Muscle of arm (tissue), 14 donors: ENCODE measurements at places on chromosomes 5 and 9. TPM values are rescaled to one million over a fixed set of nuclear protein-coding genes. Genes with fewer than 3 reads are reported as not detected.

The NUTM2G gene
- 1.3 TPM for polyA plus RNA-seq

The NCS1 gene
- 50.1 TPM for polyA plus RNA-seq

The PSD2 gene
- 0.23 TPM for polyA plus RNA-seq

The PKD2L2 gene
- polyA plus RNA-seq = 0.85 TPM

The DOCK8 gene
- polyA plus RNA-seq = 9.1 TPM

The TPPP gene
- 12.3 TPM for polyA plus RNA-seq
